ENCODE measurements at places on chromosomes 2 and 18. TPM values are rescaled to one million over a fixed set of nuclear protein-coding genes. Genes with fewer than 3 reads are reported as not detected.

GRCh38 chr2:177398290-177398683 lies 5.7 kb downstream of the AGPS start:
- H3K27ac ChIP-seq = no peak overlapping the region
- no peak for DNase-seq
- H3K4me3 ChIP-seq = no peak overlapping the region
- no peaks in the 10 kb centered on the region for H3K27me3 ChIP-seq
- H3K4me1 ChIP-seq = peaks cover 70% of the 10 kb centered on the region

DNA sequence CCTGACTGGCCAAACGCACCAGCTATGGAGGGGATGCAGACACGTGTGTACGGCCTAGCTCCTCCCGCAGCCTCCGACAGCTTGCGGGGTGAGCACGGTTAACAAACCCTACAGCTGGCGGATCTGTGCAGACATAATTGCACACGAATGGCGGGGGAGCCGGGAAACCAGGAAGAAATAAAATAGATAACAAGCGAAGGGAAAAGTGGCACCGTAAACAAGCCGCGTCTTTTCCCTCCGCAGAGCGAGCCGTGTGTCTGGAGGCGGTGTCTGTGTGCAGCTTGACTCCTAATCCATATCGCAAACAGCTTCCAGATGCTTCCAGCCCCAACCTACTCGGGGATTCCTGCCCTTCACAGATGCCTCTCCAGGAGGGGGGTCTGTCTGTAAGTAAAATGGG lies 853.1 kb upstream of the SALL3 start:
- H3K27ac ChIP-seq = no peak overlapping the region
- no peaks in the 10 kb centered on the region for H3K36me3 ChIP-seq
- H3K27me3 ChIP-seq = no peaks in the 10 kb centered on the region

DNA sequence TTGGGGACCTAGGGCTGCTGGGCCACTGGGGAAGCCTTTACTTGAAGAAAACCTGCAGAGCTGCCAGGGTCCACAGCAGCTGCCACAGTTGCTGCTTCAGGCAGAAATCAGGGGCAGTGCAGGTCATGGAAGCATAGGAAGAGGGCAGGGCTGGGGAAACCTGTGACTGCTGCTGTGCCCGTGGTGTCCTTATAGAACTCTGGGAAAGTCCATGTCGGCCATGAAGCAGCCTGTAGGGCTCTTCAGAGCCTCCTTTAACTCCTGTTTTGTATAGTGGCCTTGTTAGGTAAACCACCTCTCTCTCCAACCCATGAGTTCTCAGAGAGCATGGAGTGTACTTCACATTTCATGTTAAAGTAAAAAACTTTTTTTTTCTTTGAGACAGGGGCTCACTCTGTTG lies 62.1 kb downstream of the SMAD4 start:
- no peak for DNase-seq
- no peak overlapping the region for H3K4me3 ChIP-seq
- H3K36me3 ChIP-seq = peaks cover 15% of the 10 kb centered on the region
- H3K4me1 ChIP-seq = no peaks in the 10 kb centered on the region
- H3K27me3 ChIP-seq = peaks cover 4% of the 10 kb centered on the region

GRCh38 chr2:50143822-50144575 lies 887.9 kb downstream of the NRXN1 start:
- DNase-seq = peak; percentile 8
- H3K27me3 ChIP-seq = no peaks in the 10 kb centered on the region
- peak overlapping the region; percentile 47 for H3K4me3 ChIP-seq
- peaks cover 5% of the 10 kb centered on the region for H3K4me1 ChIP-seq
- no peak overlapping the region for H3K27ac ChIP-seq

DNA sequence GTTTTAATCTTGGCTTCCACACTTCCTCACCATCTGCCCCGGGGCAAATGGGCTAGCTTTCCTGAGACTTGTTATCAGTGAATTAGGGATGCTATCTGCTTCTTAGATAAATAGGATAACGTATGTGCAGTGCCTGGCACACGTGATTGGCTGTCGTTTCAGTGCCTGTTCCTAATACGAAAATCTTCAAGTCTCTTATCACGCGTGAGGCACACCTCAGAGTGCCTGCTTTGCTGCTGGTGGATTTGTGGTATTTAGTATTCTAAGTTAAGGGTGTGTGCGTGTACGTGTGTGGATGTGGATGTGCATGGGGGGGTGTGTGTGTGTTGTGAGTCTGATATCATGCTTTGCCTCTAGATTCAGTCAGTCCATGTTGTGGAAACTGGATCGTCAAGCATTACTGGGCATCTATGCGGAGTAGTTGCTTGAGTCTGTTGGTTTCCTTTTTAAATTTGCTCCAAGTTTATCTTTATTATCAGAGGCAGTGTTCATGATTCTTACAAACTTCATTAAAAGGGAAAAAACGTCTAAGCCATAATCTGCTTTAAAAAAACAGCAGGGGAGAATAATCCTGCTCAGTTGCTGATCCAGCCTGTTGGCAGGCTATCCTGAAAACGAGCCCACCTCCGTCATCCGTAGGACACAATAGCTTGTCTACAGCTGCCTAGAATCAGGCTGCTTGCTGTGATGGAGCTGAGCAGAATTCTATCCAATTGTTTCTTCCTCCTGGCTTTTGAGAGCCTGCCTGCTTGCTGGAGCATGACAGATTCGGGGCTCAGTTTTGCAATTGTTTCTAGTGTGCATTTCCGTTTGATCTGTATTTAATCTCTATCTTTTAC lies 6.6 kb downstream of the SH3RF3 start:
- no peak for DNase-seq
- H3K36me3 ChIP-seq = no peaks in the 10 kb centered on the region
- no peak overlapping the region for H3K4me3 ChIP-seq

DNA sequence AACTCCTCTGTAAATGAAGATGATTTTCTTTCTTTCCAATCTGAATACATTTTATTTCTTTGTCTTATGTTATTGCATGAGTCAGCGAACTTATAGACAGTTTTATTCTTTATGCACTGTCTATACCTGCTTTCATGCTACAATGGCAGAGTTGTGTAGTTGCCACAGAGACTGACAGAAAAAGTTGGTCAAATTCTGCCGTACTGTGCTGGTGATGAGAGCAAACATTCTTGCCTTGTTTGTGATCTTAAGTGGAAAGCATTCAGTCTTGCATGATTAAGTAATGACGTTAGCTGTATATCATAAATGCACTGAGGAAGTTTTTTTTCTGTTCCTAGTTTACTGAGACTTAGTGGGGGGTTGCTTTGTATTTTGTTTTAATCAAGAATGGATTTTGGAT lies 32.9 kb downstream of the ZC3H15 start:
- H3K36me3 ChIP-seq = peaks cover 29% of the 10 kb centered on the region
- peaks cover 1% of the 10 kb centered on the region for H3K4me1 ChIP-seq
- no peaks in the 10 kb centered on the region for H3K27me3 ChIP-seq
- H3K27ac ChIP-seq = no peak overlapping the region
- H3K4me3 ChIP-seq = no peak overlapping the region
- DNase-seq = no peak

GRCh38 chr2:180364719-180365118 lies 357.6 kb upstream of the CWC22 start:
- no peaks in the 10 kb centered on the region for H3K4me1 ChIP-seq
- H3K4me3 ChIP-seq = no peak overlapping the region
- H3K36me3 ChIP-seq = no peaks in the 10 kb centered on the region
- no peak for DNase-seq

GRCh38 chr2:174051741-174052583 lies 86.8 kb upstream of the SP3 start:
- no peaks in the 10 kb centered on the region for H3K4me1 ChIP-seq
- no peaks in the 10 kb centered on the region for H3K36me3 ChIP-seq
- no peak overlapping the region for H3K4me3 ChIP-seq
- H3K27ac ChIP-seq = no peak overlapping the region
- no peak for DNase-seq

DNA sequence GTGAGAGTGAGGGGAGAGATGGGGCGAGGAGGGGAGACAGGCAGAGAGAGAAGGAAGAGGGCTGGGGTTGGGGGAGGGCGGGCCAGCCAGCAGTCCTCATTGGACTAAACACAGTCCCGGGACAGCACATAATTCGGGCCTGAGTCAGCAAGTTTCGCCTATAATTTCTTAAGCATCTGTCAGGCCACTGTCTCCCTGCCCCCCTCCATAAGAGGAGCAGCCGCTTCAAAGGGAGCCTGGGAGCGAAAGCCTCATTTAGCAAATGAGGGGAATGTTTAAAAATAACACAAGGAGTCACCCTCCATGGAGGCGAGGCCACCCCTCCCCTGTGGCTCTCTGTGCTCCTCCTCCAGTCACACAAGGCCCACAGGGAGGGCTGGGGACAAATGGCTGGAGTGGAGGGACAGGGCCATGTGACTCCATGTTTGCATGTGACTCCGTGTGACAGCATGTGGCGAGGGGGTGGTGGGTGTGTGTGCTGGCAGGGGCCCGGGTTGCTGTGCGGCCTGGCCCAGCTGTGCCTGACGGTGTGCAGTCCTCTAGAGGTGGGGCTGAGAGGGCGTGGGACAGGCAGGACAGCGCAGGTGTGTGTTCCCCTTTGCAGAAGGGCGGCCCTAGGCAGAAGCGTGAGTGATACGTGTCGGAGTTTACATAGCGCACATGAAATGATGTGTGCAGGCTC lies 162.4 kb downstream of the CELF4 start:
- no peaks in the 10 kb centered on the region for H3K4me1 ChIP-seq
- no peak overlapping the region for H3K27ac ChIP-seq
- no peaks in the 10 kb centered on the region for H3K27me3 ChIP-seq
- H3K4me3 ChIP-seq = no peak overlapping the region
- no peak for DNase-seq

DNA sequence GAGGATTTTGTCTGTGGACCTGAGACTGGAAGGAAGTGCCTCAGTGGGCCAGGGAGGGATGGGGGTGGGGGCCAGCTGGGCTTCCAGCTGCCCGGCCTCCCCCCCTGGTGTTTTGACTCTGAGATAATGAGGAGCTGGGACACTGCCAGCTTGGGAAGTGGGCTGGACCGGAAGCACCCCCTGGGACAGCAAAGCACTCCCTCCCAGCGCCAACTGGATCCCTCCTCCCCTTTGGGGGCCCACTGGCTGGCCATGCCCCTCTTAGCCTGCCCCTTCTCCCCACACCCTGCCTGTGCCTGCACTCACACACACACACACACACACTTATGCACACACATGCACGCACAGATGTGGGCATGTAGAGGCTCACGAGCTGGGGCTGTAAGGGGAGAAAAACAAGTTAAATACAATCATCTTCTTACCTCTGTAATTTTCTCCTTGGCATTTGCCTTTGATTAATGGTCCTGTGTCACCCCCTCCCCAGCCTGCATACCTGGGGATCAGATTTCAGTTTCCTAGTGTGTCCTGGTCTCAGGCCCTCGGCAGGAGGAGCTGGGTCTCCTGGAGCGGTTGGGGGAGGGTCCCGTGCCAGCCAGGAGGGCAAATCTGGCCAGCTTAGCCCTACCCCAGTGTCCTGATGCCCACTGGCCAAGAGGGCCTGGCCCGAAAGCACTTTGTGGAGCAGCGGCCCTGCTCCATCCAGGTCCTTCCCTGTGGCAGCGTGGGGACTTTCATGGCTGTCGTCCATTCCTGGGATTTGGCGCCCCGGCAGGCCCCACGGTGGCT lies 3.6 kb downstream of the ITM2C start:
- DNase-seq = no peak
- no peaks in the 10 kb centered on the region for H3K36me3 ChIP-seq
- H3K27ac ChIP-seq = no peak overlapping the region
- no peak overlapping the region for H3K4me3 ChIP-seq

DNA sequence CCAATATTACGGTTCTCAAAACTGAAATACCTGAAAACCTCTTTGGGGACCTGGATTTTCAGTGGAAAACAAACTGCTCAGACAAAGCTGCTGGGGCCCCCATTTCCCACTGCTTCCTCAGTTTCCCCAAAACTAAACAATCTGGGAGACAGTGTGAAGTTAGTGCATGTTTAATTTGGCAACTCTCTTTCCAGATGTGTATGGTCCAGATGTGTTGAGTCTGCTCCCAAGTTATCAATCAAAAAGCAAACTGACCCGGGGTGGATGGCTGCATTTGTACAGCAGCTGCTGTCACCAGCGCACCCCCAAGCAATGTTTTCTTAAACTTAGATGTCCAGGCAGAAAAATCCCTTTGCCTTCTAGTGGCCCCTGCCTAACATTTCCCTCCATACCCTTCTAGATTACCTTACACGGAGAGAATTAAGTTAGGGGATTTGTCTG lies 136.9 kb downstream of the COPS8 start:
- no peak for DNase-seq
- H3K36me3 ChIP-seq = no peaks in the 10 kb centered on the region
- peaks cover 28% of the 10 kb centered on the region for H3K27me3 ChIP-seq
- H3K27ac ChIP-seq = no peak overlapping the region
- no peak overlapping the region for H3K4me3 ChIP-seq

The DOK1 gene
- 41.4 TPM for total RNA-seq

The BOK gene
- 0.27 TPM for total RNA-seq

The GRB14 gene
- not detected for total RNA-seq

The SOX11 gene
- total RNA-seq = not detected
